K562 (cell line): ENCODE measurements at places on chromosomes 16 and 17.
A peak's percentile ranks its signal among the peaks of the same experiment; 100 is the strongest.

DNA sequence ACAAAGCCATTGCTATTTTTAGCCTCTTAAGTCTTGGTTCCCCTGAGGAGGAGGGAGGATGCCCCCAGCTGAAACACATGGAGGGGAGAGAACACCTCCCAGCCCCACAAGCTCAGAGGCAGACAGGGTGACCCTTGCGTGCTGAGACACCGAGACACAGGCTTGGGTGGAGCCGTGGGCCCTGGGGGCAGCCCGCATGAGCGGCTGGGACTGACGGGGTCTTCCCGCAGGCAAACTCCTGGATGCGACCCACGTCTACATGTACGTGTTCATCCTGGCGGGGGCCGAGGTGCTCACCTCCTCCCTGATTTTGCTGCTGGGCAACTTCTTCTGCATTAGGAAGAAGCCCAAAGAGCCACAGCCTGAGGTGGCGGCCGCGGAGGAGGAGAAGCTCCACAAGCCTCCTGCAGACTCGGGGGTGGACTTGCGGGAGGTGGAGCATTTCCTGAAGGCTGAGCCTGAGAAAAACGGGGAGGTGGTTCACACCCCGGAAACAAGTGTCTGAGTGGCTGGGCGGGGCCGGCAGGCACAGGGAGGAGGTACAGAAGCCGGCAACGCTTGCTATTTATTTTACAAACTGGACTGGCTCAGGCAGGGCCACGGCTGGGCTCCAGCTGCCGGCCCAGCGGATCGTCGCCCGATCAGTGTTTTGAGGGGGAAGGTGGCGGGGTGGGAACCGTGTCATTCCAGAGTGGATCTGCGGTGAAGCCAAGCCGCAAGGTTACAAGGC is 9.8 kb downstream of the SLC16A3 start:
- peak; percentile 67 for DNase-seq

- DNase-seq = peak; percentile 81
Measured at GRCh38 chr16:11105038-11105903, 150.7 kb downstream of the SOCS1 start.

DNA sequence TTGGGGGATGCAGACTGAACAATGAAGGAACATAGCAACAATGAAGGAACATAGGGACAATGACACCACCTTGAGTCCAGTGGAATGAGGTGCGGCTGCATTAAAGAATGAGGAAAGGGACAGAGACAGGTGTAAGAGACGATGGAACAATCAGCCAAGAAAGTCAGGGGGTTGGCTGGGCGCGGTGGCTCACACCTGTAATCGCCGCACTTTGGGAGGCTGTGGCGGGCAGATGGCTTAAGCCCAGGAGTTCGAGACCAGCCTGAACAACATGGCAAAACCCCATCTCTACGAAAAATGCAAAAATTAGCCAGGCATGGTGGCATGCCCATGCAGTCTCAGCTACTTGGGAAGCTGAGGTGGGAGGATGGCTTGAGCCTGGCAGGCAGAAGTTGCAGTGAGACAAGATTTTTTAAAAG is 13.6 kb upstream of the CBFB start:
- DNase-seq = peak; percentile 37

DNA sequence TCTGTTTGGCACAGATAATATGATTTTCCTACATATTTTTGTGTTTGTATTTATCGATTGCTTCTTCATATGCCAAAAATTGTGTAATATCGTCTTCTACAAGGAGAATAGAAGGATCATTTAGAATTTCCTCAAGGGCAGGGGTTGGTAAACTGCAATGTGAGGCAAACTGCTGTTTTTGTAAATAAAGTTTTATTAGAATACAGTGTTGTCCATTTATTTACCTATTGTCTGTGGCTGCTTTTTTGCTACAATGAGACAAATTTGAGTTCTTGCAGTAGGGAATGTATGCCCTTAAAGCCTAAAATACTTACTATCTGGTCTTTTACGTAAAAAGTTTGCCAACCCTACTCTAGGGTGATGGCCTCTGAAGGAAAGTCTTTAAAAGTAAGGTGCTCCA is 509.5 kb downstream of the TMEM114 start:
- no peak for DNase-seq

DNA sequence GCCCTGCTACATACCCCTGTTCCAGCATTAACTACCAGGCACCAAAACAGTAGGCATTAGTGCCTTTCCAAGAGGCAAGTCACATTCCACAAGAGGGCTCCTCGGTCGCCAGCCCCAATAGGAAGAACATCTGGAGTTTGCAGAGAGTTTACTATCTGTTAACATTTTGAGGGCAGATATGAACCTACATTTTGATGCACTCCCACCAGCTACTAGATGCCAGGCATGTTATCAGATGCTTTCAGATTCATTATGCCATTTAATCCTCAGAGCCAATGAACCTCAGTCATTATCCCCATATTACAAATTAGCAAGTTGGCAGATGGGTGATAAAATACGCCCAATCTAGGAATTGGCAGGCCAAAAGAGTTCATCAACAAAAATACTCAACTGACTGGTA is 4.2 kb upstream of the CMTM2 start:
- DNase-seq = no peak

GRCh38 chr16:12804395-12804794 is 708 bp upstream of the CPPED1 start:
- DNase-seq = no peak

DNA sequence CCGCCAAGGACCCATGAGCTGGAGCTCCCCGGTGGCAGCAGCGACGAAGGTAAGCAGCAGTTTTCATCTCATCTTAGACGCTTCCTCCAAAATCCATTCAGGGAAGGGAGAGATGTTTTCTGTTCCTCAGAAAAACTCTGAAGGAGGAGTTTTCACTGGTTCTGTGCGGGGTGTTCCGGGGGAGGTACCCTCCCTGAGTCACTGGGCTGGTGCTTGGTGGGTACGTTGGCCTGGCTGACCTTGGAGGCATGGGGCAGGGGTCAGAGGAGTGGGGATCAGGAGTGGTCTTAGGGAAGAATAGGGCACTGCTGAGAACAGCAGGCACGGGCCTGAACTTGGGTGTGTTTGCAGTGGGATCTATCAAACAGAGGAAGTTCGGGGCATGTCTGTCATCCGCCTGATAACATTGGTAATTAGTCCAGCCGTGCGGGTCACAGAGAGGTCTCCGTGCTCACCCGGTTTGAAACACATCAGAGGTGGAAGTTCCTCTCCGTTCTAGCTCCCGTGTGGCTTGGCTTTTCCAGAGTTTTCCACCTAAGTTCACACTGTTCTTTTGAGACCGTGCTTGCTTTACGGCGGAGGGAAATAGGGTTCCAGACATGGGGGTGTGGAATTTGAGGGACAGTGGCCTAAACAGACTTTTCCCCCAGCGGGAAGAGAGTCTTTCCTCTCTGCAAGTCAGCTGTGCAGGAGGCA is 59.6 kb upstream of the CIBAR2 start:
- peak; percentile 92 for DNase-seq

DNA sequence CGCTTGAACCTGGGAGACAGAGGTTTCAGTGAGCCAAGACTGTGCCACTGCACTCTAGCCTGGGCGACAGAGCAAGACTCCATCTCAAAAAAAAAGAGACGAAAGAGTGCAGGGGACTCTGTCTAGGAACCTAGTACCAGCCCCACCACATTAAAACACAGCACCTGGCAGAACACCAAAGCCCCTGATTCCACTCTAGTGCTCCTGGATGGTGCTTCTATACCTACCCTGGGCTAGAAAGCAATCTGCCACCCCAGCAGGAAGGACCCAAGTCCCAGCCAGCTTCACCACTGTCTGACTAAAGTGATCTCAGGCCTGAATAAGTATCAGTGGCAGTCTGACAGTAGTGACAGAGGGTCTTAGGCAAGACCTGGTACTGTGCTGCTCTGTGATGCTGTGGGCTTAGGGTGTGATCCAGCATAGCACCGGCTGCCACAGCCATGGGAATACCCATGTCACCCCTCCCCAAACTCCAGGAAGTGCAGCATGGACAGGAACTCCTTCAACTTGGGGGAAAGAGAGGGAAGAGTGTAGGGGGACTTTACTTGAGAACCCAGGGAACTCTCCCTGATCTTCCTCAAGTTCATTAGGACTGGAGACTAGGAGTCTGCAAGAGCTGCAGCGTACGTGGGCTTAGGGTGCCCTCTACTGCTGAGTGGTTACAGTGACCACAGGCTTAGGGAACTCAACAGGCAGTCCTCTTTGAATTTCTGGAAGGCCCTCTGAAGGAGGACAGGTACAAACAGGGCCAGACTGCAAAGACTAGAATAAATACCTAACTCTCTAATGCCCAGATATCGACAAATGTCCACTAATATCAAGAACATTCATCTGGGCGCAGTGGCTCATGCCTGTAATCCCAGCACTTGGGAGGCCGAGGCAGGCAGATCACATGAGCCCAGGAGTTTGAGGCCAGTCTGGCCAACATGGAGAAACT is 30.0 kb upstream of the RNF43 start:
- peak; percentile 72 for DNase-seq

GRCh38 chr17:6577686-6578263 is 21.4 kb upstream of the PITPNM3 start:
- DNase-seq = no peak

GRCh38 chr17:20267459-20267842 is 199.9 kb downstream of the LGALS9B start:
- DNase-seq = peak; percentile 5

DNA sequence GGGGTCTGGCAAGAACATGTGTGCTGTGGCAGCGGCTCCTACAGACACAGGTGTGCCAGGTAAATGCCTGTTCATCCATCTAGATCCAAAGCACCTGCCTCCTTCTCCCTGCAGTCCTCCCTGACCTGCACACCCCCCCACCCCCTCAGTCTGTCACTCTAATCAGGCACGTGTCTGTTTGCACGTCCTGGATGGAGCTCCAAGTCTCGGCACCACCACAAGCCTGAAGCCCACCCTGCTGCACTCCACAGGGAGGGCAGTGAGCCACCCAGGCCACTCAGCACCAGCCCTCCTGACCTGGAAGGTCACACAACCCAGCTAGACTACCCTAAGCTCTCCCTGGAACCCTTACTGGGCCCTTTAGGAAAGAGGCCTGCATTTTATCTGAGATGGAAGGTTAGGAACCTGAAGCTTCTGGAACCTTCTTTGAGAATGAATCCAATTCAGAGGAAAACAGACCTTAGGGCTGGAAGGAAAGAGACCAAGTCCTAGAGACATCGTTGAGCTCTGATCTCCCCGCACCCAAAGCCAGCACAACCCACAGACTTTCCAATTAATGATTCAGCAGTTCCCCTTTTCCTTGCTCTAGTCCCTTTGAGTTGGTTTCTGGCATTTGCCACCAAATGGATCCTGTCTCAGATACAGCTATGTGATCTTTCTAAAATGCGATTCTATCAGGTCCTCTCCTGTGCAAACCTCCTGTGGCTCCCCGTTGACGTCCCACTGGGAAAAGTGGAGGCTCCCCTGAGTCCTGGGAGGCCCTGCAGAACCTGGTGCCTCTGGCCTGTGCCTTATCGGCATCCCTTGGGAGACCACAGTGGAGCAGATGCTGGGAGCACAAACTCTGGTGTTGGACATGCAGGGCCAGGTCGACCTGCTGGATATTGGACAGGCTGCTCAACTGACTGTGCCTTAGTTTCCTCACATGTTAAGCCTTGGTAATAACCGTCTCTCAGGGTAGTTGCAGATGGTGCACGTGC is 67.9 kb downstream of the PRMT7 start:
- DNase-seq = peak; percentile 39

DNA sequence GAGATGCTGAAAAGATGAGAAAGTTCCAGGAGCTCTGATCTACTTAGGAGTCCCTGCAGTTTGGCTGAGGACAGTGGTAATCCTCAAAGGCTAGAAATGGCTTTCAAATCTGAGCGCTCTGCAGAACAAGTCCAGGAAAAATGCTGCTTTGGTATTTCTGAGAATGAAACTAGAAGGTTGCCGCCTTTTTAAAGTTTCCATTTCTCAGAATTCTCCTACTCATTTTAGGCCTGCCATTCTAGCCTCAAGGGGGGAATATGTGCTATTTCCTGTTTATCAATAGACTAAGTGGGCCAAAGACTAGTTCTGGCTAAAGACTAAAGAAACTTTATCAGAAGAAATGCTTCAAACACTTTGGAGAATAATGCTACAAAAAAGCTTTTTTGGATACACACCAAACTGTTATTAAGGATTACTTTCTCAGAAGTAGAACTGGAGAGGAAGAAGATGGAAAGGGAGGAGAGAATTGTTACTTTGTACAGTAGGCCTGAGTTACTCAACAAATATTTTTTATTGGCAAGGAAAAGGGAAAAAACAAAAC is at the start of gene SLFN12L:
Gene SLFN12L, minus strand, starts transcription at position 78 of the 541 bp plus-strand sequence. CDS start 15,314 bp downstream, outside the sequence.
- no peak for DNase-seq

DNA sequence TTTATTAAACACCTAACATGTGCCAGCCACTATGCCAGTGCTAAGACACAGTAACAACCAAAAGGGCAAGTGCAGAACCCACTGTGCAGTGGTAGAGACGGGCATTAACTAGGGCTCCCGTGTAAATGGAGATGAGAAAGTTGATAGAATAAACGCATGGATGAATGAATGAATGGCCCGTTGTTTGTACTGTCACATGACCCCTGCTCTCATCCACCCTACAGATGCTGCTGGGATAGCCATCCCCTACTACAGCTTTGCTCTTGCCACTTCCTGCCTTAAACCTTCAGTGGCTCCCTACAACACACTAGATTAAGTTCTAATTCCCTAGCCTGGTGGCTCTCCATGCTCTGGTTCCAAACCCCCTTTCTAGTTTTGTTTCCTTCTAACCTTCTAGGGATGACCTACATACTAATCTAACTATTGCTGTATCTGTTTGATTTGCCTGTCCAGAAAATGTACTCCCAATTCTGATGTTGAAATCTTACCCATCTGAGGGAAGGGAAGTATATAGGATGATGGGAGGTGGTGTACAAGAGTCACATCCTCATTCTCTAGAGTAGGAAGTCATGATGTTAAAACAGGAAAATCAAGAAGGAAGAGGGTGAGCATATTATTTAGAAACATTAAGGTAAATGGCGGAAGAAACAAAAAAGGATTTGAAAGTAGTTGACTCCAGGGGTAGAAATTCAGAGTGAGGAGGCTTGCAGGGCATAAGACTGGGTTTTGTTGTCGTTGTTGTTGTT is 11.4 kb upstream of the TNRC6C start:
- no peak for DNase-seq

- no peak for DNase-seq
Measured at GRCh38 chr16:46731691-46732555, 16.2 kb downstream of the MYLK3 start.

DNA sequence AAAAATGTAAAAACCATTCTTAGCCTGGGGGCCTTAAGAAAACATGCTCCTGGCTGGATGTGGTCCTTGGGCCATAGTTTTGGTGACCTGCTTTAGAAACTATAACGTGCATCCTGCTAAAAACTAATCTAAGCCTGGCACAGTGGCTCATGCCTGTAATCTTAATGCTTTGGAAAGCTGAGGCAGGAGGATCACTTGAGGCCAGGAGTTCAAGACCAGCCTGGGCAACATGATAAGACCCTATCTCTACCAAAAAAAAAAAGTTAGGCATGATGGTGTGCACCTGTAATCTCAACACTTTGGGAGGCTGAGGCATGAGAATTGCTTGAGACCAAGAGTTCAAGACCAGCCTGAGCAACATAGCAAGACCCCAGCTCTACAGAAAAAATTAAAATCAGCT is 183.8 kb upstream of the CHMP6 start:
- peak; percentile 14 for DNase-seq
